HepG2 (cell line): ENCODE measurements at places on chromosomes 1 and 21.

GRCh38 chr1:171935664-171936063 is 94.4 kb downstream of the DNM3 start:
- no peak overlapping the region for H3K4me3 ChIP-seq
- no peaks in the 10 kb centered on the region for H3K4me1 ChIP-seq
- H3K27me3 ChIP-seq = no peaks in the 10 kb centered on the region; the same call in 1 of the 2 replicates
- DNase-seq = no peak
- no peaks in the 10 kb centered on the region for H3K36me3 ChIP-seq
- H3K27ac ChIP-seq = no peak overlapping the region

DNA sequence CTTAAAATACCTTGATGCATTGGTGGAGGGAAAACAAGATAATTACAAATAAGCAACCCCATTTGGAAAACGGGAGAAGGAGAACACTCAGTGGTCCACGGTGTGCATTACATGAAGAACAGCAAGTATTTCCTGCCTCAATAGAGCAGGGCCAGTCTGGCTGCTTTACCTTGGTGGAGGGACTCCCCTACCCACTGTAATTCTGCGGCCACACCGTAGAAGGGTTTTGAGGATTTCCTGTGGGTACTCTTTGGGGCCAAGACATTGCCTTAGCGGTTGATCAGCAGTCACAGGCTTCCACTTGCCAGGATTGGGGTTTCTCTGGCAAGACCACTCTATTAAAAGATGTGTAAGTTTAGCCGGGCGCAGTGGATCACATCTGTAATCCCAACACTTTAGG is 16.3 kb upstream of the TMEM54 start:
- no peaks in the 10 kb centered on the region for H3K36me3 ChIP-seq
- H3K4me3 ChIP-seq = no peak overlapping the region
- H3K27me3 ChIP-seq = peaks cover 7% of the 10 kb centered on the region; the same call in 1 of the 3 replicates
- no peak for DNase-seq

- DNase-seq = no peak
- H3K27me3 ChIP-seq = no peaks in the 10 kb centered on the region
- no peak overlapping the region for H3K27ac ChIP-seq
- no peak overlapping the region for H3K4me3 ChIP-seq
- H3K4me1 ChIP-seq = no peaks in the 10 kb centered on the region
Observed at GRCh38 chr1:198199105-198199504, 42.3 kb downstream of the NEK7 start.

DNA sequence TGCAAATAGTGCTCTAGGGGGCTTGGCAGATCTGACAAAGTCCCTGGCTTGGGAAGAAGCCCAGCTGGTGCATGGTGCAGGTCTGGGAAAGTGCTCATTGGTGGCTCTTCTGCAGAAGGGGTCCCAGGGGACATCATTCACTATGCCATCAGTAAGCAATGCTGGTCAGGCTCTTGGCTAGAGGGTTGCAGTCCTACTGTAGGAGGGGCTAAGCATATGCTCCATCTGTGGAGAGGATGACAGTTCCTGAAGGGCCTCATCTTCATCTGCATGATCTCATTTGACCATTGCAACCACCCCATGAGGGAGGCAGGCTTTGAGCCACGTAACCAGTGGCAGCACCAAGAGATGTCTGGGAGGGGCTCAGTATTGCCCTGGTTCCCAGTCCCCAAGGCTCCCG is 31.5 kb upstream of the VASH2 start:
- H3K4me3 ChIP-seq = no peak overlapping the region
- no peaks in the 10 kb centered on the region for H3K27me3 ChIP-seq
- no peak overlapping the region for H3K27ac ChIP-seq
- H3K36me3 ChIP-seq = no peaks in the 10 kb centered on the region

GRCh38 chr1:1306070-1306660 is 1.6 kb downstream of the ACAP3 start:
- H3K27me3 ChIP-seq = no peaks in the 10 kb centered on the region
- H3K27ac ChIP-seq = peak overlapping the region; percentile 79
- H3K36me3 ChIP-seq = peaks cover 11% of the 10 kb centered on the region; the same call in 1 of the 3 replicates
- peaks cover 37% of the 10 kb centered on the region for H3K4me1 ChIP-seq
- H3K4me3 ChIP-seq = peak overlapping the region; percentile 93

- no peaks in the 10 kb centered on the region for H3K27me3 ChIP-seq
- no peak overlapping the region for H3K4me3 ChIP-seq
Observed at GRCh38 chr21:46661211-46661625, 25.7 kb downstream of the PRMT2 start.
